Stromal cell of bone marrow (primary cell): ENCODE measurements at places on chromosomes 4 and X.
A peak's percentile ranks its signal among the peaks of the same experiment; 100 is the strongest.

- DNase-seq: no peak
Observed at GRCh38 chrX:153723351-153724251, 586 bp downstream of the BCAP31 start.

- DNase-seq: no peak
Observed at GRCh38 chr4:64326507-64326906, 82.7 kb downstream of the TECRL start.

GRCh38 chrX:108558217-108558616 lies 118.6 kb downstream of the COL4A5 start:
- no peak for DNase-seq

- DNase-seq: no peak
Observed at GRCh38 chr4:79748835-79749234, 324.2 kb downstream of the ANTXR2 start.

GRCh38 chrX:118499295-118499694 lies 3.7 kb downstream of the DOCK11 start:
- no peak for DNase-seq

- DNase-seq: no peak
Observed at GRCh38 chr4:181138116-181138515, 1105.1 kb upstream of the TENM3 start.

DNA sequence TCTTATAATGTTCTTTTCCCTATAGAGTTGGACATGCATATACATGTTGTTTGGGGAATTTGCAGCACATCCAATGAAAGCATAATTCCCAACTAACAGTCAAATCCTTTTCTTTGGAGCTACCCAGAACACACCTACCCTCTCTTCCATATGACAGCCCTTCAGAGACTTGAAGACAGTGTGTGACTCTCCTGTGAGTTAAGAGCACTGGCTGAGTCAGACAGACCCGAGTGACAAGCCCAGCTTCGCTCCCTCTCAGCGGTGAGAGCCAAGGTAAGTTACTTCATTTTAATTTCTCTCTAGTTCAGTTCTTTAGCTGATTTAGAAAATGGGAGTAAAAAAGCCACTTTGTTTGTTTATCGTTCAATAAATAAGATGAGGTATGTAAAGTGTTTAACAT lies 86.3 kb downstream of the RTL9 start:
- no peak for DNase-seq

- no peak for DNase-seq
Observed at GRCh38 chr4:5709207-5709575, 832 bp upstream of the EVC2 start.

DNA sequence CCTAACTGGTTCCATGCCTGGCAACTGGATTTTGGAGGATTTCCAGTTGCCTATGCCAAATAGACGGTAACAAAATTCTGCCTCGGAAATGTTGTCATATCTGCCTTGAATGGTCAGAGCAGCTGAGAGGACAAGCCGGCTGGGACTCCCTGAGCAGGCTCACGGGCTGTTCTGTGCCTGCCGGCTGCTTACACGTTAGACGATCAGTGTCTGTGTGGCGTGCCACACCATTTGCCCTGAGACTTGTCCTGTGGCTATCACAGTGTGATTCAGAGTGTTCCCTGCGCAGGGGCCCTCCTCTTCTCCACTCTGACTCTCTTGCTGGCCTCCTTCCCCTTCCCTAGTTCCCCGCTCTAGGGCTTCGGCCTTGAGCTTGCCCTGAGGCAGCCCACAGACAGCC lies 42.4 kb downstream of the RAI2 start:
- DNase-seq: no peak

GRCh38 chrX:13177921-13178566 lies 133.6 kb upstream of the FAM9C start:
- DNase-seq: no peak

- DNase-seq: peak; percentile 33
Observed at GRCh38 chr4:152289941-152290340, 246.0 kb downstream of the FBXW7 start.

DNA sequence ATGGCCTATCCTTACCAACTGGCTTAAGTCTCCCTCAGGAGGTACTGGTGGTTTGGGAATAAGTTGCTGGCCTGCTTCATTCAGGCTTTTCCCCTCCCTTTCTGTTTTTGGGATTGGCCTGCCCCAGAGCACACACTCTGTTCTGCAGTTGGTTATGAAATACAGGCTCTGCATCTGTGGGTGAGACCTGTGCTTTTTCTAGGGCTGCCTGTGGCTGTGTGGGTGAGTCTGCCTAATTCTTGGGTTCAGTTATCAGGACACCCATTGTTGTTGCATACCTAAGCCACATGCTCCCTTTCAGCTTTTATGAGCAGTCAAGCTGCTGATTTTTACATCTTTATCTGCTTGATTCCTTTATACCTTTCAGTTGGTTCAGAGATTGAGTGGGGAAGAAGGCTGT lies 19.0 kb upstream of the CWH43 start:
- DNase-seq: no peak

GRCh38 chrX:104318330-104319009 lies 63.7 kb upstream of the ESX1 start:
- DNase-seq: no peak

DNA sequence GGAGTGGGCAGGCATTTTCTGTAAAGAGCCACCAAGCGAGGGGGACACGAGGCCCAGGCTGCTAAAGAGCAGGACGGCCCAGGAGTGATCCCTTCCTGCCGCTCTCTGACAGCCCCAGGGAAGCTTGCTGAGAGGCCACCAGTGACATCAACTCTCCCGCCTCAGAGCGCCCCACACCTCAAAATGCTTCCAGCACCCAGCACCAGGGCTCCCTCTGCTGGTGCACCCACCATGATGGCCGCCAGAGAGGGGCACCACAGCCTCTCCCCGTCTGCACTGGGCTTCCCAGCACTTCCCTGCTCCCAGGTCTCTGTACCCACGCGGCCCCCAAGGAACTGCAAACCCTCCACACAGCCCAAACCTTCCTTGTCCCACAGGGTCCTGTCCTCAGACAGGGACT lies 40.4 kb downstream of the GAK start:
- DNase-seq: no peak

DNA sequence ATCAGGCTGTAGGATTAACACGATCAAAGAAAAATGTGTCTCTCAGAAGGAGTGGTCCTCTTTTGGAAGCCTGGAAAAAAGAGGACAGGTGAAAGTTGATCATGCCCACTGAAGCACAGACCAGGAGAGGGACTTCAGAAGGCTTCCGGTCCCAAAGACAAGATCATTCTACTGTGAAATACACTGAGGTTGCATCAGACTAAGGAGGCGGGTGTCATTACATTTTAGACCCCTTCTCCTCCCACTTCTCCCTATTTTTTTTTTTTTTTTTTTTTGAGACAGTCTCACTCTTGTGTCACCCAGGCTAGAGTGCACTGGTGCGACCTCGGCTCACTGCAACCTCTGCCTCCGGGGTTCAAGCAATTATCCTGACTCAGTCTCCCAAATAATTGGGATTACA lies 67.5 kb downstream of the RBM47 start:
- no peak for DNase-seq

- no peak for DNase-seq
Observed at GRCh38 chr4:1695913-1696312, 11.8 kb upstream of the FAM53A start.

GRCh38 chr4:72340803-72341431 lies 228.1 kb downstream of the ADAMTS3 start:
- DNase-seq: no peak

DNA sequence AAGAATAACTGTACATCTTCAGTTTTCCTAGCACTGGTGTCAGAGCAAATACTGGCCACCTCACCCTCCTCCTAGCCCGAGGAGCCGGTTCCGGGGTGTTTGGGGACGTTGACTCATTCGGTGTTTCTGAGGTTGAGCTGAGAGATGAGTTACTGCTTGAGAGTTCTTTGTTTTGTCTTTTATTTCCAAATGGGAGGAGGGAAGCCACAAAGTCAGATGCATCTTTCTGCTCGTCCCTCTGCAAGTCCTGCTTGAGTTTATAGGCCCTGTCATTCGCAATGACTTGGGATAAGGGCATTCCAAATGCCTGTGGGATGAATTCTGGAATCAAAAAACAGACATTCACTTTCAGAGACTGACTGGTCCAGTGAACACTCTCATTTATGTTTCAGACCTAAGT lies 77.5 kb downstream of the HCCS start:
- DNase-seq: peak; percentile 36

DNA sequence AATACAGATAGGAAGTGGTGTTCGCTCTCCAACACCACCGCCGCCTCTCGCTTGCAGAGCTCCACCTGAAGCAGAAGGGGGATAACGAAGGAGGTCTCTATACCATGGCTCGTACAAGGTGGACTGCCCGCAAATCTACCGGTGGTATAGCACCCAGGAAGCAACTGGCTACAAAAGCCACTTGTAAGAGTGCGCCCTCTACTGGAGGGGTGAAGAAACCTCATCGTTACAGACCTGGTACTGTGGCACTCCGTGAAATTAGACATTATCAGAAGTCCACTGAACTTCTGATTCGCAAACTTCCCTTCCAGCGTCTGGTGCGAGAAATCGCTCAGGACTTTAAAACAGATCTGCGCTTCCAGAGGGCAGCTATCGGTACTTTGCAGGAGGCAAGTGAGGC lies 5.2 kb upstream of the BMP15 start:
- DNase-seq: no peak

DNA sequence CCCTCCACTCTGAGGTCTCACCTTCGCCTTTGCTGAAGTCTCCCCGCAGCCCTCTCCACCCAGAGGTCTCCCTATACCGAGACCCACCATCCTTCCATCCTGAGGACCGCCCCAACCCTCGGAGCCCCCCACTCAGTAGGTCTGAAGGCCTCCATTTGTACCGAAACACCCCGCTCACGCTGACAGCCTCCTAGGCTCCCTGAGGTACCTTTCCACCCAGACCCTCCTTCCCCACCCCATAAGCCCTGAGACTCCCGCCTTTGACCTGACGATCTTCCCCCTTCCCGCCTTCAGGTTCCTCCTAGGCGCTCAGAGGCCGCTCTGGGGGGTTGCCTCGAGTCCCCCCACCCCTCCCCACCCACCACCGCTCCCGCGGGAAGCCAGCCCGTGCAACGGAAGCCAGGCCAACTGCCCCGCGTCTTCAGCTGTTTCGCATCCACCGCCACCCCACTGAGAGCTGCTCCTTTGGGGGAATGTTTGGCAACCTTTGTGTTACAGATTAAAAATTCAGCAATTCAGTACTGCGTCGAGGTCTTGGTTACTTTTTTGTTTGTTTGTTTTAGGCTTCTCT lies 5.0 kb downstream of the SOD3 start:
- no peak for DNase-seq

- no peak for DNase-seq
Observed at GRCh38 chr4:97252615-97253154, 890.6 kb downstream of the STPG2 start.

- no peak for DNase-seq
Observed at GRCh38 chr4:21454201-21454600, 494.4 kb downstream of the KCNIP4 start.

DNA sequence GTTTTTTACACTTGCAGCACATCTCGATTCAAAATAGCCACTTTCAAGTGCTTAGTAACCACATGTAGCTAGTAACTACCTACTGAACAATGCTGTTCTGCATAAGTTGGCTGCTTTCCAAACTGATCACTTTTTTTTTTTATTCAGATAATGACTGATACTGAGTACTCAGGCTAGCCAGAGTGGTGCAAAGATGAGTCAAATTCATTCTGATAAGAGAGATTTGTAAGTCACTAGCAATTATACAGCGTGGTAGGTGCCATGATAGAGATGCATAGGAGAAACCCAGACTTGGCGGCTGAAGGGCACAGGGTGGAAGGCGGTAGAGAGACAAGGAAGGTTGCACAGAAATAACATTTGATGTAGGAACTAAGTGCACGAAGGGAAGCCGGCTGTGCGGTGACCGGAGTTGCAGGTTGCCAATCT lies 357 bp upstream of the IGBP1 start:
- DNase-seq: no peak
